ENCODE measurements at places on chromosomes 3 and 15. TPM values are rescaled to one million over a fixed set of nuclear protein-coding genes. Genes with fewer than 3 reads are reported as not detected.

Gene MAP1A
- 95.3 TPM for total RNA-seq

Gene IFRD2
- 38.9 TPM for total RNA-seq

Gene ASB14
- total RNA-seq = not detected

Gene LRTM1
- not detected for total RNA-seq

Gene SCN11A
- total RNA-seq = not detected

Gene UCN2
- 3.4 TPM for total RNA-seq

Gene MB21D2
- 8.2 TPM for total RNA-seq

Gene GABRR3
- total RNA-seq = not detected

Gene NOX5
- total RNA-seq = not detected

Gene HYPK
- total RNA-seq = 9.9 TPM

Gene TMEM266
- 1.1 TPM for total RNA-seq

Gene CCDC39
- total RNA-seq = not detected

Gene RBMS3
- 82.6 TPM for total RNA-seq

DNA sequence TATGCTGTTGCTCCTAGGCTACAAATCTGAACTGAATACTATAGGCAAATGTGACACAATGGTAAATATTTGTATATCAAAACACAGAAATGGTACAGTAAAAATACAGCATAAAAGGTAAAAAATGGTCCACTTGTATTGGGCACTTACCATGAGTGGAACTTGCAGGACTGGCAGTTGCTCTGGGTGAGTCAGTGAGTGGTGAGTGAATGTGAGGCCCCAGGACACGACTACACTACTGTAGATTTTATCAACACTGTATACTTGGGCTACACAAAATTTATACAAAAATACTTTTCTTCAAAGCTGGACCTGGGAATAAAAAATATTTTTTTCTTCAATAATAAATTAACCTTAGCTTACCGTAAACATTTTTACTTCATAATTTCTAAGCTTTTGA lies 41.6 kb upstream of the DUT start:
- DNase-seq = no peak

DNA sequence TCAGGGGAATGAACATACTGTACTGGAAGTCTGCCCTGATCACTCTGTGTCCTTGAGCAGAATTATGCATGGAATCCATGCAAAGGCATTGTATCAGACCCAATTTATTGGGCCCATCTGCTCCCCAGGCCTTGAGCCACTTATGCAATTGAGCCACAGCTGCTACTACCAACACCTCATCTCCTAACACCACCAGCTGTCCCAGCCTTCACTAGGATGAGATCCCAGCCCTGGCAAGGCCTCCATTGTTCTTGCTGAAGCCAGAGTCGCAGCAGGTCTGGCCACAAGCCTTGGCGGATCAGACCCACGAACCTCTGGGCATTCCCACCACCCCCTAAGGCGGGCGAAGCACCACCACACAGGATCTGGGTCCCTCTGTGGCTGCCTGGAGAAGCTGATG lies 9.2 kb upstream of the NME9 start:
- DNase-seq = no peak

DNA sequence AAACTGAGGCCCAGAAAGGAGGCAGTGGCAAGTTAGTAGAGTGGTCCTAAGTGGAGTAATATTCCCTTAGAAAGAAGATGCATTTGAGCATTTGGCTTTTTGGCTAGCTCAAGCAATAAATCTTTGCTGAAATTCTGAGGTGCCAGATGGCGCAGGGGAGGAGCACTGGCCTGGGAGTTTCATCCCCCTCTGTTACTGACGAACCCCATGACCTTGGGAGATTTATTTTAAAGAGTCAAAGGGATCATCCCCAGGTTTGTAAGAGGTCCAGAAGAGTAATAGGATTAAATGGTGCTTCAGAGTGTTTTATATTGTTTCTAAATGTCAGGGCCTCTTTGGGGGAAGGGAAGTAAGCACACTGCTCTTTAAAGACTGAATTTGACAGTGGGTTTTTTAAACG lies 85.1 kb upstream of the PIAS1 start:
- no peak for DNase-seq

DNA sequence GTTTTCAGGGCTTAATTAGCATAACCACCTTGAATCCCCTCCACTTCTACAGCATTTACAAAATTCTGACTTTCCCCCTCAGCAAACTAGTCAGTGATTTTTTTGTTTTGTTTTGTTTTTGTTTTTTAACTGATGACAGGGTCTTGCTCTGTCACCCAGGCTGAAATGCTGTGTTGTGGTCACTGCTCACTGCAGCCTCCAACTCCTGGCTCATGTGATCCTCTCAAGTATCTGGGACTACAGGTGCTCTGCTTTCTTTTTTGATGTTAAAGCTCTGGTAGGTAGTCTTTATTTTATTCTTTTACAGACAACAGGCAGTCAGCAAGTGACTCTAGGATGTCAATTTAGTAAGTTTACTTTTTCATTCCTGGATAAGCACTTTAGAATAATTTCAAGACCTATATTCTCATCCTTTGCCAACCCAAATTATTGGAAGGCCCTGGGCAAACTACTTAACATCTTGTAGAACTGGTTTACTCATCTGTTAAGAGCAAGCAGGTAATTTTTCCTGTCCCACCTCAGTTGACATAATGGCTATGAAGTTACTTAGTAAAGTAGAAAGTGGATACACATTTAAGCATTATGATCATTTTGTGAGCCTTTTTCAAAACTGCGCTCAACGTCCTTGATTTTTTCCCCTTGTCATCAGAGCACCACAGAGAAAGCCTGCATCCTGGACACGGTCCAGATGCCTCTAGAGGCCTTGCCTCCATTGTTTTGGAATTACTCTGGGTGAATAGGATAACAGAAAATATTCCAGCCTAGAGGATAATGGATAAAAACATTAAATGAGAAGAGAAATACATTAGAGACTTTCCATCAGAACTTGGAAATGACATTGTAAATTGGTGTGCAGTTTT lies 69.9 kb upstream of the NDUFB4 start:
- DNase-seq = no peak

- no peak for DNase-seq
Observed at GRCh38 chr3:52842424-52842823, 7.6 kb upstream of the MUSTN1 start.

DNA sequence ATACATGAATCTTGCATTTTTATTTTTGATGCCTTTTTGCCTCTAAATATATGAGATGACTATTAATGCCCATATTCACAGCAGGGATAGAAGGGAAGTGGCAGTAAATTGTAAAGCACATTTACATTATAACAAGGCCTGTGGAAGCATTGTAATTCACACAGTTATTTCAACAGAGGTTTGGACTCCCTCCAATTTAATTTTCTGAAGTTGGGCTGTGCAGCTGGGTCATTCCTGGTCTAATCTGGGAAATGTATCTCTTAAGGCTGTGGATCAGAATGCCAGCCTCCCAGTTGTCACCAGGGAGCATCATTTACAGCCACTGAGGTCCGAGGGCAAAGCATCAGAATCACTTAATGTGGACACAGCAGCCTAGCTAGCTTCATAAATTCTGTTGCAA lies 434.5 kb downstream of the MFSD1 start:
- DNase-seq = no peak

DNA sequence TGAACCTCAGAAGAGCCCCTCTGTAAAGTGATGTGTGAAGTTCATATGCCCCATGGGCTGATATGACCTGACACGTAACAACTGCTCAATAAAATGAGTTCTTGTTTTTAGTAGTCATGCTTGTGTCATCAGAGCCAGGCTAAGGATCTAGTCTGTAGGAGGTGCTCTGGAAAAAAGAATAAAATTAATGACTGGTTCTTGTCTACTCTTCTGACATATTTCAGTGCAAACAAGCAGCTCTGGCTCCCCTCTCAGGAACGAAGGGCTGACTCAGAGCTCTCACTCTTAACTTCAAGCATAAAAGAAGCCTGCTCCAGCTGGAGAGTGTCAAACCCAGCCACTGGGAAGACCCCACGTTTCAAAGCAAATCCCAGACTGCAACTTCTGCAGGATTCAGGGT lies 77.0 kb downstream of the LRIG1 start:
- DNase-seq = no peak

GRCh38 chr3:58474967-58475578 lies 16.8 kb upstream of the KCTD6 start:
- DNase-seq = no peak

DNA sequence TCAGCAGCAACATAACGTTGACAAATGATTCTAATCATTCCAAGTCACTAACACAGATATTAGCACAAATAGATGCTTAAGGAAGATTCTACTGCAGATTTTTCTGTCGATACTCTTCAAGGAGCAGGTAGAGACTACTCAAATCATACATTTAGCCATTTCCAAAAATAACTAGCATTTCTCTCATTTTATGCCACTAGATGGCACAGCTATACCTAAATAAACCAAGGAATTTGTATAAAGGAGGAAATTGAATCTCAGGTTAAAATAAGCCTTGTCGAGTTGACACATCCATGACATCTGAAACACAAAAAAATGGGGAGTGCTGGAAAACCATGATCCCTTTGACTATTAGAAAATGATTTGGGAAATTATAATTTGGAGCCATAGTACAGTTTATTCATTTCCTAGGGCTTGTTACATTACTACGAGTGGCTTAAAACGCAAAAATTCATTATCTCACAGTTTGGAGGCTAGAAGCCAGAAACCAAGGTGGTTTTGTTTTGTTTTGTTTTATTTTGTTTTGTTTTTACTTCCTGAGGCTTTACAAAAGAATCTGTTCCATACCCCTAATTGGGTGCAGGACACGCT lies 59.5 kb upstream of the STRIT1 start:
- no peak for DNase-seq

- DNase-seq = no peak
Observed at GRCh38 chr3:16174389-16174788, at the start of gene GALNT15. GALNT15 (plus strand) TSS chr3:16174680; CDS start chr3:16175152, 472 bp downstream.

DNA sequence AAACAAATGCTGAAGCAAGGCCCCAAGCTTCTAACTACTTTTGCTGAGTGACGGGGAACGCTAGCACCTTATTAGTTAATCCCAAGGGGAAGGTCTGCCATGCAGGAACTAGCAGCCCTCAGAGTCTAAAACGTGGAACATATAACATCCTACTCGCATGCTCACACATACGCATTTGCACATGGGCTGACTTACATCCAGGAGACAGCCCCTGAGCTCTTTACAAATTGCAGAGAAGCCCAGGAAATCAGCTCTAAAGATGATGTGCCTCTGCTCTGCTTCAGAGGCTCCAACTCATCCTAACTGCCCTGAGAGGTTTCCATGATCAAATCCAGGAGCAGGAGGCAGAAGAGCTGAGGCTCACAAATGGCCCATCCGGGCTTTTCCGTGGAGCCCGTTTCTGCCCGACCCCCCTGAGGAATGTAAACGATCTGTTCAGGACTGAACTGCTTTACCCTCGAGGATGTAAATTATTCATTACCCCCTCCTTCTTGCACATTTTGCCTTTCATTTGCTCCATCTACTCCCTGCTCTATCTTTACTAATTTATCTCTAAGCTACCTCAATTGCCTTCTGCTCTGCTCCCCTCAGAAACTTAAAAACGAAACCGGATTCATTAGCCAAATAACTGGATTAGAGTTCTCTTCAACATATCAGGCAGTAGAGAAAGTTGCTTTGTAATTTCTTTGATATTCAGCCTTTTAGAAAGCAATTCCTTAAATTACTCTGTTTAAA lies 141.9 kb upstream of the CCDC54 start:
- DNase-seq = no peak

DNA sequence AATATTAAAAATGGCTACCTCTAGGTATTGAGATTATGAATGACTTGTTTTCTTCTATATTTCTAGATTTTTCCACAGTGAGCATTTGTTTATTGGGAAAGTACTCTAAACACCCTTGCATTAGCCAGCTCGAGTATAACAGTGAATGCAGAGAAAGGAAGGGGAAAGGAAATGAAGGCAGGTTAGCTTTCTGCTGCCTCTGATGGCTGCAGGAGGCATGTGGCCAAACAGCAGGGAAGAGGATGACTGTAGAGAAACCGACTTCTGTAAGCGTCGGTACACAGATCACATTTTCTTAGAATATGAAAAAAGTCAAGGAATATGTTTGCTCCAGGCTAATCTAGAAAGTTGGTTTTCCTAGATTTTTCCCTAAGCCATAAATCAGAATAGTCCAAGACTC lies 19.8 kb downstream of the GNB5 start:
- DNase-seq = no peak

GRCh38 chr3:127978636-127979035 lies 63.6 kb downstream of the KBTBD12 start:
- DNase-seq = no peak

GRCh38 chr3:10744098-10744465 lies 71.9 kb upstream of the SLC6A11 start:
- DNase-seq = no peak

GRCh38 chr3:14581334-14582044 lies 41.3 kb upstream of the GRIP2 start:
- no peak for DNase-seq

GRCh38 chr3:57753016-57753415 lies 3.1 kb upstream of the SLMAP start:
- no peak for DNase-seq

GRCh38 chr3:149343951-149344350 lies 10.5 kb upstream of the TM4SF18 start:
- no peak for DNase-seq

GRCh38 chr3:195319060-195319459 lies 48.1 kb upstream of the XXYLT1 start:
- no peak for DNase-seq

- DNase-seq = no peak
Observed at GRCh38 chr3:3081381-3082233, 28.6 kb downstream of the IL5RA start.

- no peak for DNase-seq
Observed at GRCh38 chr15:31365032-31365654, 38.5 kb downstream of the KLF13 start.

GRCh38 chr3:41986561-41986960 lies 24.7 kb upstream of the ULK4 start:
- no peak for DNase-seq

GRCh38 chr15:41661518-41662225 lies 1.5 kb downstream of the MGA start:
- DNase-seq = peak; percentile 92

- no peak for DNase-seq
Observed at GRCh38 chr15:65209701-65210643, 1.3 kb downstream of the CILP start.

DNA sequence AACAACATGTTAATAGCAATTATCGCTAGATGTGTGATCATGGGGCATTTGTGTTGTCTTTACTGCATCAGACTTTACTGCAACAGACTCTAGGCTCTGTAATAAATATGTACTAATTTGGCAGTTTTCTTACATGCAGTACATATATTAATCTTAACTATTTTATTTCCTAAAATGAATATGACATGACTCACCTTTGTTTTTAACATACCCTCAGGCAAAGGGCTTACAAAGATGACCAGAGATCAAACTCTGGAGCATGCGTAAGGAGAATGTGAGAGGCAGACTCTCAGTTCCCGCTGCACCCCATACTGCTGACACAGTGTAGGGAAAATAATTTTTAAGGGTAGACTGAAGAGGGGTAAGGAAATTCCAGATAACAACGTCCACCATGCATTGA lies 7.2 kb upstream of the FAM174B start:
- no peak for DNase-seq

DNA sequence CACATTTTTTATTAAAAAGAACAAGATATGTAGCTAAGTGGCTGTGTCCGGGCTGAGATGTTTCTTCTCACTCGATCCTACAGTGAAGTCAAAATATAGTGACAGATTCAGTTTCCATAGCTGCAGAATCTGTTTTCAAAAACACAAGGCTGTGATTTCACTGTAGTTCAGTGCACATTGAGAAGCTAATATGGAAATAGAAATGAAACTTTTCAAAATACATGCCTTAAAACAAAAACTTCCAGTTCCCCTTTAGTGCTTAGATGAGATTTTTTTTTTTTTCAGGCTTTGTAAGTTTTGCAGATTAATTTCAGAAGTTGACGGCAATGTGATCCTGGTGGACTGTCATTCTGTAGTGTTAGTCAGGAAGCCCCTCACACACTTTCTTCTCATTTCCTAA lies 23.8 kb upstream of the TRAK1 start:
- no peak for DNase-seq

- DNase-seq = no peak
Observed at GRCh38 chr3:50122071-50122470, 33.1 kb upstream of the SEMA3F start.
